ENCODE measurements at places on chromosomes 2 and 18.
A peak's percentile ranks its signal among the peaks of the same experiment; 100 is the strongest.

- DNase-seq, result no peak
Observed at GRCh38 chr2:99152199-99152895, 2.4 kb downstream of the TSGA10 start.

GRCh38 chr2:101463911-101464641 is 10.8 kb downstream of the RFX8 start:
- no peak for DNase-seq

- no peak for DNase-seq
Observed at GRCh38 chr2:9179572-9180201, 26.9 kb upstream of the ASAP2 start.

GRCh38 chr2:3214065-3214464 is 163.6 kb downstream of the EIPR1 start:
- DNase-seq, result no peak

DNA sequence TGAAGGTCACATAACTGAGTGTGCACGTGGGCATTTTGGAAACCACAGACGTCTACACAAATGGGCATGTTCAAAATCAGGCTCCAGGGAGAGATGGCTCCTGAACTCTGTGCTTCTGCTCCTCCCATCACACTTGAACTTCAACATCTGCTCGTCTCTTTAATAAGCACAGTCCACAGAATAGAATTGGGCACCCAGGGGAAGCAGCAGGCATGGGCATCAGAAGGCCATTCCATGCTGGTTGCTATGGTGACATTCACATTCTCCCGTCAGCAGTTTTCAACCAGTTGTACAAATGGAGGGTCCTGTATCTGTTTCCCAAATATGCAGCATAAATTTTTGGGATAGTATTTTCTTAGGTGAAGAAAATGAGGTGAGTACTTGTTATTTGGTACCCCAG is 183.7 kb upstream of the COPS8 start:
- DNase-seq, result peak; percentile 61

- DNase-seq, result no peak
Observed at GRCh38 chr18:1499265-1499664, 594.6 kb downstream of the ADCYAP1 start.

DNA sequence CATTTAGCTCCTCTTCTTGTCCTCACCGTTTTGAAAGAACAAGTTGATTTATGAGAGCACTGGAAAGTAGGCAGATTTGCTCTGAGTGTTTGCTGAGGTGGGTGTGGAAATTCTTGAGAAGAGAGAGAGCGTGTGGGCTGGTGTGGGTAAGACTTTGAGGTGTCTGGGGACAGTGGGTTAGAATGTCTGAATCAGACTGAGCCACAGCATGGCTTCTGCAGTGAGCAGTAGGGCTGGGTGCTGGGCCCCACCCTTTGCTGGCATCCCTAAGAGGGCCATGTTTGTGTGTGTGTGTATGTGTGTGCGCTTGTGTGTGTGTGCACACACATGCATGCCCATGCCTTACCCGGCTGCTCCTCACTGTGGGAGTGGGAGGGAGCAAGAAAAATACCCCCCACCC is 63.7 kb downstream of the COPS8 start:
- DNase-seq, result no peak

- DNase-seq, result peak; percentile 63
Observed at GRCh38 chr2:142980246-142981068, 103.0 kb downstream of the KYNU start.

GRCh38 chr2:19264852-19265251 is 93.6 kb downstream of the OSR1 start:
- DNase-seq, result no peak

DNA sequence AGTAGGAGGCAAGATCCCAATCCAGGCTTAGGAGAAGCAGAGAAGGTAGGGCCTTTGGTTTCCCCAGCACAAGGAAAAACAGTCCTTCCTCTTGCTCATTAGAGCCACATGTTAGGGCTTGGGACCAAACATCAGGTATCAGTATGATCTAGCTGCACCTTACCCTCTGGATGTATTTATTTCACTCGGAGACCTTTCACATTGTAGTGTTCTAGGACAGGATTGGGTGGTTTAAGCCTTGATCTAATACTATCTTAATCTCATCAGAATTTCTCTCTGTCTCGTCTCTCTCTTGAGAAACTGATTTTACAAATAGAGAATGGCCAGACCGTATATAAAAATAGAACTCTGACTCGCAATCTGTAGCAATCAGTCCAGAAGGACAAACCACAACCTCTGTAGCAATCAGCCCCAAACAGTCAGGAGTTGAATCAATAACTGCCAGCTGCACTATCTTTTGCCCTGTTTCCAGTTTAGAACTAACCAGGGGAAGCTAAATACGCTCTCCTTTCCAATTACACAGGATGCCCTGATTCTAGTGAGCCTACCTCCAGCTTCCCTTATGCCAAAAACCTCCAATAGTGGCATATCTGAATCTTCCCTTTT is 207.1 kb downstream of the TDRD15 start:
- DNase-seq, result no peak

DNA sequence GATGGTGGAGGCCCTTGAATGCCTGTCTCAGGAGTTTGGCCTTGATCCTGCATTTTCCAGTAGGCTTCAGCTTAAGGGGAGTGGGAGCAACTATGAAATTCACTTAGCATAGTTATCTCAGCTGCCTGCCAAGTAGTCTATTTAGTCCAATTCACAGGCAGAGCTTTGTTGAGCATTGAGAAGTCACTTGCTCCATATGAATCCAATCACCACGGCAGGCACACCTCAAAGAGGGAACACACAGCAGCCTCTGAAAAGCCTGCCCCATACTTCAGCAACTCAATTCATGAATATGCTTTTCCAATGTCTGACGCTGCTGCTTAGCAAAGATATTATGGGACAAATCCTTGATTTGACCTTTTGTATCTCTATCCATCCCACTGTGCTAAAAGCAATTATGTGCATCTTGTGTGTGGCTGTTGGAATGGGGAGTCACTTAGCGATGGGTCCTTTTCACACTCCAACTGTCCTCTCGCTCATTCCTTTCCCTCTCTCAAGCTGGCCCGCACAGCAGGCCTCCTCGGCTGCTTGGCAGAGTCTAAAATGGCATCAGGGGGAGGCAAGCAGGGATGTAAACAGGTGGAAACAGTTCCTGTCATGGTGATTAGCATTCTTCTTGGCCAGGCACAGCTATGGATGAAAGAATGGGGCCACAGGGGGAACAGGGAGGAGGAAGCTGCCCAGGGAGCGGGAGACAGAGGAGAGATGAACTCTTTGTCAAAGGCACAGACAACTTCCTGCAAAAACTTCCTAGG is 56.0 kb upstream of the LRPPRC start:
- DNase-seq, result peak; percentile 49

DNA sequence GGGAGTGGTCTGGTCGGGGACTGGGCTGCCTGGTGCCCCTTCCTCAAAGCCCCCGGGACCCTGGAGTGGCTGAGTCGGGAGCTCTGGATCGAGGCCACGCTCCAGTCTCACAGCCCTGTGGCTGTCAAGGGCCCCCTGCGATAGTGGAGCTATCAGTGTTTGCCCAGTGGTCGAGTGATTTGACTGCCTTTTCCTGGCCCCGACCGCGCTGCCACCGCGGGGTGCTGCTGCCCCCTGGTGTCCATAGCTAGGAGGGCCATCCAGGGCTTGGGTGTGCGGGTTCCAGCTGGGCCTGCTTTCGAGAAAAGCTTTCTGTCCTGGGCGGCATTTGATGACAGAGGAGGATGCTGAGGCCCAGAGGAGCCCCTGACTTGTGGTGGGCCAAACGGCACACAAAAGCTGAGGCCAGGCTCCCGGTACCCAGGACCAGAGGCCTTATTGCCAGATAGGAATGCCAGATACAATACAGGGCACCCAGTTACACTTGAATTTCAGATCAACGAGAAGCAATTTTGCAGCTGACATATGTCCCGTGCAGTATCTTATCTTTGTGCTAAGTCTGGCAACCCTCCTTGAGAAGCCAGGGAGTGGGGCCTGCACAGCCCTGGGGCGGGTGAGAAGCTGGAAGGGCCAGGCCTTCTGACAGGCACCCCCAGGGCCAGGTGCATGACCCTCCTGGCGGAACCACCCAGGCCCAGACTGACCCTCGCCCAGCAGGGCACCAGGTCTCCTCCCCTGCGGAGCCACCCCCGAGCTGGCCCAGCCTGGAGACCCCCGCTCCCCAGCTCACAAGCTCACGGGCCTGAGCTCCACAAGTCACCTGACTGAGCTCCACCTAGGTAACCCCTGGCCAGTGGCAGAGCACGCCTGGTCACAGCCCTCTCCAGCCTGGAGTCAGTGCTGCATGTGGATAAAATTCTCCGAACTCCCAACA is 13.0 kb downstream of the ODC1 start:
- peak; percentile 89 for DNase-seq

- DNase-seq, result no peak
Observed at GRCh38 chr2:68717305-68717661, 17.3 kb upstream of the ARHGAP25 start.

DNA sequence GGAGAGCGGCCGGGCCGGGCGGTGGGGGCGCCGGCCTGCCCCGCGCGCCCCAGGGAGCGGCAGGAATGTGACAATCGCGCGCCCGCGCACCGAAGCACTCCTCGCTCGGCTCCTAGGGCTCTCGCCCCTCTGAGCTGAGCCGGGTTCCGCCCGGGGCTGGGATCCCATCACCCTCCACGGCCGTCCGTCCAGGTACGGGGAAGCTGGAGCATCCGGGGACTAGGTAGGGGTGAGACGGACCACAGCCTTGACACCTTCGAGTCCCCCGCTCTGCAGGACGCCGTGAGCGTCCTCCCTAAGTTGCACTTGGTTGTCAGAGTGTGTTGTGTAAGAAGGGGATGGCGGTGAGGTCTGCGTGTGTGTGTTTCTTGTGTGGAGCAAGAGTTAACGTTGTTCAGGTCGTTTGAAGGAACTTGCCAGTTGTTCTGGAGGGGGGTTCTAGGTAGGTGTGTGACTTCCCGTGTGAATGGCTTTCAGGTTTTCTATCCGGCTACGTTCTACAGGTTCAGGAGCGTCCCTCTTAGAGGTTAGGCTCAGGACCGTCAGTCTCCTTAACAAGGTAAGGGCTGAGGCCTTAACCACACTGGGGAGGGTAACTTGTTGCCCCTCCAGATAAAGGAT is 393 bp downstream of the IL1R1 start:
- DNase-seq, result no peak

DNA sequence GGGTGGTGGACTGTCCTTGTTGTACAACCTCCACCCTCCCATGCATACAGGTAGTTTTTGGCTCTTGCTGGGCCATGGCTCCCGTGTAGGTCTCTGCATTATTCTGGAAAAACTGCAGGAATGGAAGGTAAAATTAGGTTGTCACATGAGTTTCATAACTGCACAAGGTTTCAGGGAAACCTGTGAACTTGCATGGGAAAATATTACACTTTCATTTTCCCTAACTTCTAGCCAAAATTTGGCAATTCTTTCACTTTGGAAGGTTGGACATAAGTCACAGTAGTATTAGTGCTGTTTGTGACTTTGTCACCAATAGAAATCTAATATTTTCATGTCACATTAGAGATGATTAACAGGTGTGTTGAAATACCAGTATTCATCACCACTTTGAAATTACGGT is 118.1 kb upstream of the MGAT5 start:
- no peak for DNase-seq

All from brain (organoid and tissue), 16 donors.